ENCODE measurements at places on chromosomes 3 and 15.

GRCh38 chr15:77775837-77776236 lies 143.1 kb upstream of the LINGO1 start:
- peak; percentile 23 for DNase-seq

- no peak for DNase-seq
Measured at GRCh38 chr3:61146010-61146890, 105.0 kb downstream of the FHIT start.

- DNase-seq = peak; percentile 3
Measured at GRCh38 chr3:80232760-80233159, 465.0 kb upstream of the ROBO1 start.

DNA sequence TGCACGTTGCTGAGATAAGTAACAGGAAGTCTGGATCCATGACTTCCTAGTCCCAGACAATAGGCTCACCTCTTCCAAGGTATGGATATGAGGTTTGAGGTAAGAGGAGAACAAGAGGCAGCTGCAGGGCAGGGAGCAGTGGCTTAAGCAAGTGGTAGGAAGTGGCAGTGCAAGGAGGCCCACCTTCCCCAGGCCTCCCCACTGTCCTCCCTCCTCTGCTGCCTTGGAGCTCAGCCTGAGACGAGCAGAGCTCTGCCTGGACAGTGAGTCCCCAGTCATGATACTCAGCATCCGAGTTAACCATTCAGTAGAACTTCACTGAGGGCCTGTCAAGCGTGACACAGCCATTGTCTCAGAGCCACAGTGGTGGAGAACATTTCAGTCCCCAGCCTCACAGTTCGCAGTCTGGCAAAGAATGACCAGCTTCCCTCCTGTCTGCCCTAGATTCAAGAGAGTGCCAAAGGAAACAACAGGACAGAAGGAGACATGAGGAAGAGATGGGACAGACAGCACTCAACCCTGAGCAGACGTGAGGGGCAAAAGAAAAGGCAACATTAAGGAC lies 41.4 kb upstream of the BOC start:
- DNase-seq = no peak

- DNase-seq = peak; percentile 32
Measured at GRCh38 chr3:106711650-106712049, 665.6 kb upstream of the CCDC54 start.

DNA sequence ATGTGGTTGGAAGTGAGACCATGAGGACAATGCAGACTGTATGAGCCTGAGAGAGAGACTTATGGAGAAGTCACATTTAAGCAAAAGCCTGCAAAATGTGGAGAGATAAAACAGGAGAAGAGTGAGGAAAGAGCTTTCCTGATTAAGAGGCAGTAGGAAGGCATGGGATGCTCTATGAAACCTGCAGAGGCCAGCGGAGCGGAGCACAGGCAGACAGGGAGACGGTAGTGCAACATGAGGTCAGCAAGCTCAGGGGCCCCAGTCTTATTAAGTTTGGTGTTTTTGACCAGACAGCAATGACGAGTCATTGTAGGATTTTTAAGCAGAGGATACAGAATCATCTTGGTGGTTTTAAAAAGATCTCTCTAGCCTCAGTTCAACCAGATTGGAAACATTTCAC lies 721.5 kb upstream of the GOLIM4 start:
- no peak for DNase-seq

- no peak for DNase-seq
Measured at GRCh38 chr3:185797993-185798830, 26.6 kb downstream of the IGF2BP2 start.

DNA sequence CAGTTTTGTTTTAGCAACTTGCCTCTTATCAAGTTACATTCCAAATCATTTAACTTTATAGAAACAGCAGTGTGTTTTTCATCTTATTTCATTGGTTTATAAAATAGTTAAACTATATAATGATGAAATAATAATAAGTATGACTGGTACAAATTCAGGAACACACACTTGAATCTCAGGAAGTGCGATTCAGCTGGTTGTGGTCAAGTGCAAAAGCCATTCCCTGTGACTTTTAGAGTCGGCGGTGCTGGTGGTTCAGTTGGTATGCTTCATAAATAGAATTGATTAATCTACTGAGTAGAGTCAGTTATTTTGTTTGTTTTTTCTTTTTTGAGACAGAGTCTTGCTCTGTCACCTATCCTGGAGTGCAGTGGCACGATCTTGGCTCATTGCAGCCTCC lies 22.7 kb downstream of the SACM1L start:
- DNase-seq = no peak

- no peak for DNase-seq
Measured at GRCh38 chr3:152283492-152284381, 15.0 kb downstream of the MBNL1 start.

DNA sequence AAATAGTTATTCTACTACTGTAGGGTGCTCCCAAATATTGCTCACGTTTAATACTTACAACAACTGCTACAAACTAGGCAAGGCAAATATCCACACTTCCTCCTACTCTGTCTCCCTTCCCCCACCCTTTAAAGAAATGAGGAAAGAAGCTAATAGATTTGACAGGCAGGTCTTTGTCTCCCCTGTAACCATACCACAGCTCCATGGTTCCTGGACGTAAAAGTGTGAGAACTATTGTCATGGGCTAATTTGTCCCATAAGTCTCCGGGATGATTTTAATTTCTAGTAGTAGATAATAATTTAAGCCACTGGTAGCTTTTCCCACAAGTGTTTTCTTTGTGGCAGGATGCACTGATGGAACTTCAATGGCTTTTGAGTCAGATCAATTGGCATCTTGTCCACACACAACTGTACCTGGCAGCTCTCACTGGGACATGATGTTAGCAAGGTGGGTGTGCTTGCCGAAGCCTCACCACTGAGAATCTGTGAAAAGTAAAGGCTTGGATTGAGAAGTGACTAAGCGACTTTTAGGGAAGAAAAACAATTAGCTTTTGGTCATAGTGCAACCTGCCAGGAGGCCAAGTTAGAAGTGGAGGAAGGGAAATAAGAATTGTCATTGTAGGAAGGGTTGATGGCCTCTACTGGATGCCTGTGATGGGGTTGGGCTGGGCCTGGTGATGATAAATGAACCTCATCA lies 1.4 kb upstream of the CPOX start:
- no peak for DNase-seq

- DNase-seq = no peak
Measured at GRCh38 chr3:72950372-72950771, 46.2 kb upstream of the PPP4R2 start.

DNA sequence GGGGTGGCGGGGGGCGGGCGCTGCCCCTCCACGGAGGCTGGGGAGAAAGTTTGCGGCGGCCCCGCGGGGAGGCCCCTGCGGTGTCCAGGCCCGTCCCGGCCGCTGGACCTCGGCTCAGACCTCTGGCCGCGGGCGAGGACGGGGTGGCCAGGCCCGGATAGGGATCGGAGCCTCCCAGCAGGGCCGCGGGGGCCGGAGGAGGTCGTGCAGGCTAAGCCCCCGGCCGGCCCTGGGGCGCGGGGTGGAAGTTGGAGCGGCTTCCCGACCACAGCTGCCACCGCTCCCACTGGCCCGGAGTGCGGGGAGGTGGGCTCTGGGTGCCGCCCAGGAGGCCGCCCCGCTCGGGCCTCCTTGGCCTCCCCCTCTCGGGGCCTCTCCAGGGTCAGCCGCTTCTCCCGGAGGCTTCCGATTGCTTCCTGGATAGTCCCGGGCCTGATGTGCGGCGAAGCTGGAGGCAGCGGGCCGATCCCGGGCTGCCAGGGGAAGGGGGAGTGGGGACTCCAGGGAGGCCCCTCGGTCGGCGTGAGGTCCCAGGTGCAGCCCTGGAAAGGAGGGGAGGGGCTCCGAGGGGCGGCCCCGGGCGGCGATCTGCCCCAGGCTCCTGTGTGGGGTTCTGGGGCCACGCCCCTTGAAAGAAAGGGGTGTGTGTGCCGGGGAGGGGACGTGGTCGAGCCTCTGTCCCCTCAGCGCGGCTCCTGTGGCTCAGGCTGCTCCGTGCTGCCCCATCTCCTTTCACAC lies 907 bp downstream of the PLXNA1 start:
- DNase-seq = peak; percentile 25

GRCh38 chr15:43433165-43433564 lies 59.8 kb downstream of the TP53BP1 start:
- no peak for DNase-seq

DNA sequence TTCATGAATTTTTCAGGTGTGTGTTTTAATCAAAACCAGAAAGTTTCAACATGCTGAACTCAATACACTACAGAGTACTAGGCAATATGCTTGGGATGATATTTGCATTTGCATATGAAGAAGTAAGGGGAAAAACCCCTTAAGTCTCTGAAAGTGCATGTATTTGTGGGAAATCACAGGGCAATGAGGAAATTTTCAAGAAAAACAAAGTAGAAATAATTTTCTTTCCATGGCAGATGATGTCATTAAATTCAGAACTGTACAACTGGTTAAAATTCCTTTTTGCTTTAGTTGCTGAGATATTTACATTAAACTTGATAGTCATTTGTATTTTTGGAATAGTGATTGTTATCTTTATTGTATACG lies 294.0 kb upstream of the TBC1D5 start:
- no peak for DNase-seq

GRCh38 chr3:2937055-2937454 lies 173.1 kb downstream of the IL5RA start:
- no peak for DNase-seq

- no peak for DNase-seq
Measured at GRCh38 chr3:192079098-192079497, 618.1 kb downstream of the PYDC2 start.

GRCh38 chr3:106227068-106227467 lies 358.3 kb upstream of the CBLB start:
- no peak for DNase-seq

DNA sequence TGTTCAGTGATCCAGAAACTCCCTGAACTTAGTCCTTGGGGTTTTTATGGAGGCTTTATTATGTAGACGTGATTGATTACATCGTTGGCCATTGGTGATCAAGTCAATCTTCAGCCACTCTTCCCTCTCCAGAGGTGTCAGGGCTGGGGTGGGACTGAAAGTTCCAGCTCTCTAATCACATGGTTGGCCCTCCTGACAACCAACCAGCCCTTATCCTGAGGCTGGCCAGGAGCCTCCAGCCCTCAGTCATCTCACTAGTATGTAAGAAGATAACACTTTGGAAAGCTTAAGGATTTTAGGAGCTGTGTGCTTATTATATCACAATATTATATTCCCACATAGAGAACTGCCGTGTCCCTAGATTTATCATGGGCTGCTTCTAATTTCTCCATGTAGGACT lies 142.3 kb downstream of the VPS8 start:
- no peak for DNase-seq

DNA sequence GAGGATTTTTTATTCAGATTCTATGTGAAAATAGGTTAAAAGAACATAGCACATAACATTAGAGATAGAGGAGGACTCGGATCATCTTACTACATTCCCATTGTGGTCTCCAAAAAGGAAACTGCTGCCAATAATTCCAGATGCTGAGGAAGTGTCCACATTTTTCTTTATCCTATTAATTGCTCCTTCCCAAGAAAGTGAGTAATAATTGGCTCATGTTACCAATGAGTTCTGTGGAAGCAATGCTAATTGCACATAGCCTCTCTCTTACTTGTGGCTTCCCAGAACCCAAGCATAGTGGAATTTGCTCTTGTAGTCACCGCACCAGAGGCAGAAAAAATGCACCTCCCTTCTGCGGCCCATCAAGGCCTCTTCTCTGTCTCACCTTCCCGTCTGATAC lies 208.4 kb downstream of the PLOD2 start:
- no peak for DNase-seq

DNA sequence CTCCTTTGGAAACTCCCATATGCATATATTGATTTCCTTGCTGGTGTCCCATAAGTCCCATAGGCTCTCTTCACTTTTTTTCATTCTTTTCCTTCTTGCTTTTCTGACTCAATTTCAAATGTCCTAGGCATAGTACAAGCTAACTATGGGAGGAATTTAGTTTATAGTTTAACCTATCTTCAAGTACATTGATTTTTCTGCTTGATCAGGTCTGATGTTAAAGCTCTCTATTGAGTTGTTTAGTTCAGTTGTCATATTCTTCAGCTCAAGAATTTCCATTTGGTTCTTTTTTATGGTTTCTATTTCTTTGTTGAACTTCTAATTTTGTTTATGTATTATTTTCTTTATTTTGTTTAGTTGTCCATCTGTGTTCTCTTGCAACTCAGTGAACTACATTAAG lies 121.3 kb upstream of the MNS1 start:
- DNase-seq = no peak
